Panc1 (cell line): ENCODE measurements at places on chromosomes 2 and 18.

GRCh38 chr18:21823848-21824247 lies 83.3 kb downstream of the MIB1 start:
- DNase-seq = no peak

DNA sequence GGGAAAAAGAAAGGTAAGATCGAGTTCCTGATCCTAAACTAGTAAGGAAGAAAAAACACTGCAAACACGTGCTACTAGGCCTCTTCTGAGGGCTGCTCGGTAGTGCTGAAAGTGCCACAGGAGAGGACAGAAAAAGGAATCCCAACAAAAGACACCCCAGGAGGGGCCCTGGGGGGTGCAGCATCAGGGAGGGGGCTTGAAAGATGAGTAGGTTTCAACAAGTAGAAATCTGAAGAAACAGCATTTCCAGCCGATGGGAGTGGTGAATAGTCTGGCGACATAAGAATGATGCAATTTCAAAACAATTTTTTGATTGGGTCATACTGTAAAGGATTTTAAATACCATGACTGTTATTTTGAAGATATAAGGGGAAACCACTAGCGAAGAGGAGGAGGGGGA lies 98.6 kb downstream of the NOL10 start:
- no peak for DNase-seq

DNA sequence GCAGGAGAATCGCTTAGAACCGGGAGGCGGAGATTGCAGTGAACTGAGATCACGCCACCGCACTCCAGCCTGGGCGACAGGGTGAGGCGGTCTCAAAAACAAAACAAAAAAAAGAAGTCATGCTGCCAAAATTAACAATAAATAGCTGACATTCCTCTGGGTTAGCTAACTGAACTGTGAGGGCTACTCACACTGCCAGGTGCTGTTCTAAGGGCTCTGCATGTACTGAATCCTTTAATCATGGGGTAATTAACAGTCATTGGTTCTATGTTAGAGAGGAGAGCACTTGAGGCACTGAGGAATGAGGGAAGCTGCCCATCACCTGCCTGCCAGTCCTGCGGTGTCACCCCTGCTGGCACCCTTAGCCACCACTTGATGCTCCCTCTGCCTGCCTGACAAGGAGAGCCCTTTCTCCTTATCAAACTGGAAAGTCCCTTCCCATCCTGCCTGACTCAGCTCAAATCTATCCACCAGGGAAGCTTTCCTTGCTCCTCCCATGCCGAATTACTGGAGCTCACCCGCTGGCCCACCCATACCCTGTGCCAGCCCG lies 73.0 kb upstream of the RIOK3 start:
- DNase-seq = no peak

- DNase-seq = no peak
Observed at GRCh38 chr2:66866331-66867062, 431.6 kb downstream of the MEIS1 start.

- no peak for DNase-seq
Observed at GRCh38 chr2:12824351-12824777, 107.6 kb downstream of the TRIB2 start.

DNA sequence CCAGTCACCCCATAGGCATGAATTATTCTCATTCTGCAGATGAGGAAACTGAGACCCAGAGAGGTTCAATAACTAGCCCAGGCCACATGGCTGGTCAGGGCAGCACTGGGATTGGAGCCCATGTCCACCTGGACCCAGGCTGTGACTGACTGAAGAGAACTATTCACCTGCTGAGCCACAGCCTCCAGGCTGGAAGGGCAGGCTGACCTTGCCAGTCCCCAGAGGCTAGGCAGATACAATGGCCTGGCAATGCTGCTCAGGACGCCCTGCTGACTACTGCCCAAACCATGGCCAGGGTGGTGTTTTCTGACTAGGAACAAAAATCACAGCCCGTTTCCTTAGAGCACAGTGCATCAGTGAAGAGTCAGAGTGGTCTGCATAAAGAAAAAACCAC lies 36.8 kb downstream of the HS6ST1 start:
- DNase-seq = no peak

GRCh38 chr18:32595832-32596231 lies 125.2 kb upstream of the GAREM1 start:
- DNase-seq = no peak

- no peak for DNase-seq
Observed at GRCh38 chr2:191051825-191052778, 38.1 kb upstream of the STAT1 start.

DNA sequence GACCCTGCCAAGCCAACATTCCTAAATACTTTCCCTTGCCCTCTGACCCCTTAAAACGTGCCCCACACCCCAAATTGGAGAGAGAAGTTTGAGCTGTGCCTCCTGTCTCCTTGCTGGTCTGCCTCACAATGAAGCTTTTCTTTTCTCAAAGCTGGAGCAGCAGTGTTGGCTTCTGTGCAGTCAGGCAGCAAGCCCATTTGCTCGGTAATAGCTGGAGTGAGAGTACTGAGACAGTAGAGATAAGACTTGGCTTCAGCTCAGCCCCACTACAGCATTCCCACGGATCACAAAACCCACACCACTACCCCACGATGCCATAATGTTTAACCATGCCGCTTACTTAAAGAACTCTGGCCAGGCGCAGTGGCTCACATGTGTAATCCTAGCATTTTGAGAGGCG lies 73.0 kb downstream of the NCAPH start:
- no peak for DNase-seq

DNA sequence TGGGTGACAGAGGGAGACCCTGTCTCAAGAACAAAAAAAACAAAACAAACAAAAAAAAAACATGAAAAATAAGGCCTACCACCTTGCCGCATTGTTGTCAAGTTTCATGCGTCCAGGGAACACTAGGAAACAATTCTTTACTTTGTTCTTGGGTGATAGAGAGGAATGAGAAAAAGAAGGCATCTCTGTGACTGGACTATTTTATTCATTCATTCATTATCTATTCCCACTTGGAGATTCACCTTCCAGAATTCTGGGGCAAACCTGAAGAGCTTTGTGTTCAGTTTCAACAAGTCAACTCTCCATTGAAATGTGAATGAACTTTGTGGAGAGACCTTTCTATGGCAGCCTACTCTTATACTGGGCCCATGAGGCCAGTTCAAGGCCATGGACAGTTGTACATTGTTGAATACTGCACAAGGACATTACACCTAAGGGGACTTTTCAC lies 88.5 kb upstream of the NDUFV2 start:
- DNase-seq = no peak

DNA sequence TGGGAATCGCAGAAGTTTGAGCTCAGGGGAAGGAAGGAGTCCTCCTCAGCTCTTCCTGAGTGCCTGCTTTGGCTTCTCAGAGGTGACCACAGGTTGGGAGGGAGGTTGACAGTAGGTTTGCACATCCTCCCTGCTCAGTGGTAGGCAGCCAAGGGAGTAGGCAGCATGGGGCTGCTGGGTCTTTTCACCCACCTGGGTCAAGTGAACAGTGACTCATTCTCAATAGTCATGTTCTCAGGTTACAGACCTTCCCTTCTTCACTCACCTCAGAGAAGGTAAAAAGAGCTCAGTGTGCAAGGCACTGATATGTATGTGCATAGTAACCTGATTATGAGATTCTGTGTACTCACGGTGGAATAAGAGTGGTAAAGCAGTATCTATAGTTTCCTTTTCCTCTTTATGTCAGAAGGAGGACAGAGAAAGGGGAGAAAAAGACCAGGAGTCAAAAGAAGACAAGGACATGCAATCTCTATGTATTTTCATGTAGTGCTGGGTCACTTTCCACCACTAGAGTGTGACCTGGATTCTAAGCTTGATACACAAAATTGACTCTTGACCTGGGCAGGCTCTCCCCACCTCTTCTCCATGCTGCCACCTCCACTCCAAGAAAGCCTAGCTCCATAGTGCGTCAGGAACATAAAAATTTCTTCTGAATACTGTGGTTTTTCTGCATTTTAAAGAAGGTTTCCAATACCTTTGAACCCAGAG lies 36.5 kb upstream of the ASNSD1 start:
- no peak for DNase-seq

DNA sequence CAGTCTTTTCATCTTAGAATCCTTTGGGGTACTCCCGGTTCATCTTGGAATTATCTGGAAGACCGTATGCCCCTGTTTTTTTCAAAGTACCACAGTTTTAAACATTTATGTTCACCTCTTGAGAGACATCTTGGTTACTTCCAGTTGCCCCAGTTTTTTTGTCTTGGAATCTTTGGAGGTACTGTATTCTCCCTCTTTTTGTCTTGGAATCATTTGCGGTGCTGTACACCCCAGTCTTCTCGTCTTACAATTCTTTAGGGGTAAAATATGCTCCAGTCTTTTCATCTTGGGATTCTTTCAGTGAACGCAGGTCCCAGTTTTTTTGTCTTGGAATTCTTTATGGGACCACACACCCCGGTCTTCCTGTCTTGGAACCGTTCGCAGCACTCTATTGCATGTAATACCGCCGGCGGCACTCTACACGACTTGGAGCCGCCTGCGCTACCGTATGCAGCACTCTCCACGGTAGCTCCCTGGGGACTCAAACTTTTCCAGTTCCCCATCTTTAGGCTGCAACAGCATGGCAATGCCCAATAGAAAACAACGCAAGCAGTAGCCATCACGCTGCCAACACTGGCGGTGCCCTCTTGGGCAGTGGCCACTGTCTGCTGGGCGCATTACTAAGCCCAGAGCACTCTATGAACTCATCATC lies 21.2 kb upstream of the ZDBF2 start:
- no peak for DNase-seq

GRCh38 chr2:195937176-195937575 lies 131.5 kb downstream of the DNAH7 start:
- no peak for DNase-seq

DNA sequence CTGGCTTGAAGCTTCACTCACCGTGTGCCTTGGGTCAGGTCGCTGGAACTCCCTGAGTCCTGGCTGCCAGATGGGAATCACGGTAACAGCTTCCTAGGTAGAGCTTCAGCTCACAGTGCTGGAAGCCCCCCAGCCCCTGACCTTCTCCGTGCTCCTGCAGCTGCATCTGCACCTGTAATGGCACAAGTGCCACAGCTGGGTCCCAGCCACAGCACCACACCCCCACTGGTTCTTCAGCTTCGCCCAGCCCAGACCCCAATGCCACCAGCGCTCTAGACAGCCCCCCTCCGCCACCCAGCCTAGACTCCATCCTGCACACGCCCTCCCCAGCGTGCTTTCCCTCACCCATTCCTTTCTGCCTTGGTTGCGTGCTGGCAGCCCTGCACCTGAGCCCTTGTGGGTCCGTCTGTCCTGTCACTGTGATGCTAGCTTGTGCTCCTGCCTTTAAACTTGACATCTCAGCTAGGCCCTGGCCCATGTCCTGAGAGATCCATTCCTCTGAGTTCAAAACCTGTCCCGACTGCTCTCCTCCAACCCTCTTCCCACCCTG lies 7.6 kb upstream of the ESPNL start:
- no peak for DNase-seq

DNA sequence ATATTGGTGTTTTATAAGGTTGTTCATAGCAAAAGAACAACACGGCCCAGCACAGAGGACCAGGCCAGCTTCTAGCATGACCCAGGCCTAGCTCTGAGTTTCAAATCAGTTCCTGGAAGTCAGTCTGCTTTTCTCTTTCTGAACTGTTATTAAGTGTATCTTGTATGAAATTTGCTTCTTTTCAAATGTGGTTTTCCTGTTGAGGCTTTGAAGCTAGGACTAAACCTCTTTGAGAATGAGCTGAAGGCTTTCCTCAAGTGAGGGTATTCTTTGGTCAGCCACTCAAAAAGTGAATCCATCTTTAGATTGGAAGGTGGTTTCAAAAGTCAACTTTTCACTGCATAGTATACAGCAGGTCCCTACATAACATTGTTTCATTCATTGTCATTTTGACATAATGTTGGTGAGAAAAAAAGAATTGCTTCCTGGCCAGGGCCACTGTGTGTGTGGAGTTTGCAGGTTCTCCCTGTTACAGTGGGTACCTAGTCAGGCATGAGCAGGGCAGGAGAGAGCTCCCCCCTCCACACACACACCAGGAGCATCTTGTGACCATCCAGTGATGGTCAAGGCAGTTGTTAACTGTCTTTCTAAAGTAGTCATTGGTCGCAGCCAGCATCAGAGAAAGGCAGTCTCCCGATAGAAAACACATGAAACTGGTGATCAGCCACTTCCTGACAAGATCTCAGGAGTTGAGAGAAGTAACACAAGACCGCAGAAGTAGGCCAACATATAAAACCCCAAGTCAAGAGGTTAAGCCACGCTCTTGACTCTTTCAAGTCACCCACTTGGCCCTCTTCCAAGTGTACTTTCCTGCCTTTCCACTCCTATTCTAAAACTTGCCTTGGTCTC lies 6.7 kb upstream of the ACAA2 start:
- DNase-seq = no peak

GRCh38 chr2:10620481-10620880 lies 69.3 kb downstream of the NOL10 start:
- DNase-seq = no peak

DNA sequence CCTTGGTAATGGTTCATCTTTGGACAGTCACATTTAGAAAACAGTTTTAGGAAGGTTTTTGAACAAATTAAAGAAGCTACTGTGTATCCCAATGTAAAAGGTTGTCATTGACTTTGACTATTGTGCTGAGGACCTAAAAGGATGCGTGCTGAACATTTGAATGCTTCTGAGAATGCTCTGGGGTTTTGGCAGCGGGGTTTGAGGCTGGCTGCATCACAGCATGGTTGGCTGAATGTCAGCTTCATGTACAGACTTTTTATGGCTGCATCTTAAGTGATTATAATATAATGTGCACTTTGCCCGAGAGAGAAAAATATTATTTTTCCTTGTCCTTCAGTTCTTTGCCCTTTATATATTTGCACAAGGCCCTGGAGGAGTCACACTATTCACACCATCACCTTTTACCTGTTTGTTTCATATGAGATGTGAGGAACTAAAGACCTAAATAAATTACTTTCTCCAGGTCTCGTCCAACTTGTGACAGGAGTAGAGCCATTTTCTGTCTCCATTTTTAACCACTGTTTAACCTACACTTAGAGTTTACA lies 125.9 kb downstream of the CCDC85A start:
- no peak for DNase-seq

DNA sequence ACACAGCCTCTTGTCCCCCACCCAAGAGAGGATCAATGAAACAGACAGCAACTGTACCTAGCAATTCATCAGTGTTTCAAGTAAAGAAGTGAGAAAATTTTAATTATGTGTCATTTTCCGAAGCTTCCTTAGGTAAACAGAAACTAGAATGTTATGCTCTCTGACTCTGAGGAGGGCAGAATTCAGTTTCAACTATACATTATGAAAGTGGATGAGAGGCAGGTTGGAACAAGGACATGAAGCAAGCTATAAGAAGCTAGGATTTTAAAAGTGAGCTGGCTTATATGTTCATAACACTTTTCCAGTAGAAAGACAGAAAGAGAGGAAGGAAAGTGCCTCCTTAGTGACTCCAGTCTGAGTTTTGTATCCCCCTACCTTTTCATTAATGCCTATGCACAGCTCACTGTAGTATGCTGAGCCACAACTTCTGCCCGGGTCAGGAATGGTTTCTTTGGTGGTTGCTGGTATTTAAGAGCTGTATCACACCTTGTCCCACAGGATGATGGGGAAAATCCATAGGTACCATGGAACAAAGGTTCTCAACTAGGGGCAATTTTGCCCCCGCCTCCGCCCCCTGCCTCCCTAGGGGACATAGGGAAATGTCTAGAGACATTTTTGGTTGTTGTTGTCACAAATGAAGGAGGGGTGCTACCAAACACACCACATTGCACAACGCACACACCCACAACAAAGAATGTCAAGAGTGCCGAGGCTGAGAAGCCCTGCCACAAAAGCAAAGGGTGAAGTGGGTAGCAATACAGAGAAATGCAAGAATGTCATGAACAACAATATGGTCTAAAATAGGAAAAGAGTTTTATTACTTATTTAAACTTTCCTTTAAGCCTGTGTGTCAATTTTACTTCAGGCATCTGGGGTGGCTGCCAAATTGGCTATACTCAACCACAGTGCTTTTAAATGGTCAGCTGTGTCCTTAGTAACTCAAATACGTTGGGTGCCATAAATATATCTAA lies 161.0 kb upstream of the ZFP36L2 start:
- no peak for DNase-seq
